LoVo (cell line): ENCODE measurements at places on chromosomes 5 and 9.

DNA sequence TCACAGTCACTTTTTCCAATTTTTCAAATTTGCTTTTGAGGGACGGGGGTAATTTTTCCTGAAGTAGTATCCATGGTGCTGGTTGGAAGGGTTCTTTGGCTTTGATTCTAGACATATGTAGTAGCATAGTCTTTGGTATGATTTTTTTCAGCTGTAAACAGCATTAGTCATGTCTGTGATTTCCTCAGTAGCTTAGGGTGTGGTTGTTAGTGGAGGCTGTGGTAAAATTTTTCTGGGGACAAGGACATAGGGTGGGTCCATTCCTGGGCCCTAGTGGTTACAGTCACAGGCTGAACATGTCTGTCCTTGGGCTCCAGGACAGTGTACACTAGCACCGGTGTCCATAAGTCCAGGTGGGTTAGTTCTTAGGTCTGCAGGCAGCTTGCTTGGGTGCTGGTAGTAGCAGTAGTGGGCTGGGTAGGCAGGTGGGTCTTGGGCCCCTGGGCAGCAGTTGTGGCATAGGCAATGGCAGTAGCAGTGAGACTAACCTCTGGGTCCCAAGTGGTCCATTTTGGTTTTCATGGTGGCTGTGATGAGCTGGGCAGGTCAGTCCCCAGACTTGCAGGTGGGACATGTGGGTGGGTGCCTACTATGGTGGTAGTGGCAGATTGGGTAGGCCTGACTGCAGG lies 100.0 kb upstream of the CXCL14 start:
- peak; percentile 11 for DNase-seq

GRCh38 chr5:74314906-74315305 lies 325.6 kb downstream of the ENC1 start:
- DNase-seq: no peak

DNA sequence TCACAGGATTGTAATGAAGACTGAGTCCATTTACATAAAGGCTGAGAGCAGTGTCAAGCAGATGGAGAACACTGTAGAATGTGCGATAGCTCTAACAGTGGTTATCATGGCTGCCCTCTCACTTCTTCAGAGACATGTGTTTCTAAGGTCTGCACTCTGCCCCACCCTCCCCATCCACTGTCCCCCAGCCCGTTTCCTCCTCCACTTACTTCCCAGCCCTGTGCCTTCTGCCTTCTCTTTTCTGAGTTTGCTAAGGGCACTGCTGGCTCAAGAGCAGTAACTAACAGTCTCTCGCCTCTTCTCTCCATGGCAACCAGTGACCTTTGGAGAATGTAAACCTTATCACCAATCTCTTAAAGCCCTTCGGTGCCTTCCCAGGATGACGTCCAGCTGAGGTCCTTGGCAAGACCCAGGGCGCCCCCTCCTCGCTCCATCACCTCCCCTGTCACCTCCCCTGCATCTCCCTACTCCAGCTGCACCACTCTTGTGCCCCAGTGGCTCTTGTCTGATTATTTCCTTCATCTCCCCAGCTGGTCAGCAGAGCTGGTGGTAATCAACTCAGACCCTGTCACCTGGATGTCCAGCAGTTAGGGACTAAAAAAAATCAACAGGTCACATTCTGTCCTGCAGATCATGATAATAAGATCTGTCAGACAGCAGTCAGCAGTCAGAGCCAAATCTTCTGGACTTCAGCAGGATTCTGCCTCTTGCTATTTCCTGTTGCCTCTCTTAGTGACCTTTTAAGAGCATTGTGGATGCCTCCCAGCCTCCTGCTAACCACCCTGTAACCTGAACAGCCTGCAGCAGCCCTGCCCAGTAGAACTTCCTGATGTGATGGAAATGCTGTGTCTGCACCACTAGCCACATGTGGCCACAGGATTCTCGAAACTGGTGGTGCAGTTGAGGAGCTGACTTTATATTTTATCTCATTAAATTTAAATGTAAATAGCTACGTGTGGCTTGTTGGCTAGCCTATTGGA lies 9.0 kb downstream of the FXN start:
- DNase-seq: no peak

DNA sequence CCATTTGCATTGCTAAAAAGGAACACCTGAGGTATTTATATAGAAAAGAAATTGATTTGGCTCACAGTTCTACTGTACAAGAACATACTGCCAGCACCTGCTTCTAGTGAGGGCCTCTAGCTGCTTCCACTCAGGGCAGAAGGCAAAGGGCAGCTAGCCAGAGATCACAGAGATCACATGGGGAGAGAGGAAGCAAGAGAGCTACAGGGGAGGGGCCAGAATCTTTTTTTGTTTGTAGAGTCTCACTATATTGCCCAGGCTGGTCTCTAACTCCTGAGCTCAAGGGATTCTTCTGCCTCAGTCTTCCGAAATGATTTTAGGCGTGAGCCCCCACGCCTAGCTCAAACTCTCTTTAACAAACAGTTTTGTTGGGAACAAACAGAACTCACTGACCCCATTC lies 6.1 kb downstream of the SLCO4C1 start:
- DNase-seq: no peak

GRCh38 chr9:93659837-93660177 lies 83.4 kb downstream of the PHF2 start:
- no peak for DNase-seq

DNA sequence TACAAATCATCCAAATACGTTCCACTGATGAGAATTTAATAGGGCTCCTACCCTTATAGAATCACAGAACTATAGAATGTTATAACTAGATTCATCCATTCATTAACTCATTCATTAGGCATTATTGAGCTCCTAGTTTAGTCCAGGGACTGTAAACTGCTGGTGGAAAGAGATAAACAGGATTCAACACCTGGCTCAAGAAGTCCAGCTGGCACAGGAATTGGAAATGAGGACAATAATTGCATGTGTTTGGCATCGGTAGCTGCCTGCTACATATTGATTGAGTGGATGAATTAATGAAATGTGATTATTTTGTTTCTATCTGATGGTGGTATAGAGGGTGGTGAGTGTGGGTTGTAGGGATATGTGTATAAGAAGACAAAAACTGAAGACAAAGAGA lies 100.8 kb upstream of the TLE1 start:
- no peak for DNase-seq

- no peak for DNase-seq
Measured at GRCh38 chr5:68957591-68957990, 136.2 kb upstream of the SLC30A5 start.

GRCh38 chr5:59423021-59423420 lies 470.5 kb downstream of the PDE4D start:
- DNase-seq: no peak

DNA sequence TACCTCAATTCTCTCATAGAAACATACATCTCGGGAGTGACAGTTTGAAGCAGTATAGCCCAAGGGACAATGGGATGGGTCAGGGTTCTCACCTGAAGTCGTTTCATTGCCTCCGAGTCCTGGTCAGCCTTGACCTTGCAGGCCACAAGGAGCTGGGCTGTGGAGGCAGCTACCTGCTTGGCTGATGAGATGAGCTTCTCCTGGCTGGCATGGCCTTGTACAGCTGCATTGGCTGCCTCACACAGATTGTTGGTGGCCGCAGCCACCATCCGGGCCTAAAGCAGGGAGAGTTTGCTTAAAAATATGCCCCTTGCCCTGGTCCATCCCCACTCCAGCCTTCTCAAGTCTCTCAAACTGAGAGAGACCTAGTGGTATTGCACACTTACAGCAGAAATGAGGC lies 8.5 kb upstream of the TPM2 start:
- DNase-seq: no peak

- DNase-seq: no peak
Measured at GRCh38 chr9:134981829-134982228, 64.1 kb upstream of the FCN1 start.

DNA sequence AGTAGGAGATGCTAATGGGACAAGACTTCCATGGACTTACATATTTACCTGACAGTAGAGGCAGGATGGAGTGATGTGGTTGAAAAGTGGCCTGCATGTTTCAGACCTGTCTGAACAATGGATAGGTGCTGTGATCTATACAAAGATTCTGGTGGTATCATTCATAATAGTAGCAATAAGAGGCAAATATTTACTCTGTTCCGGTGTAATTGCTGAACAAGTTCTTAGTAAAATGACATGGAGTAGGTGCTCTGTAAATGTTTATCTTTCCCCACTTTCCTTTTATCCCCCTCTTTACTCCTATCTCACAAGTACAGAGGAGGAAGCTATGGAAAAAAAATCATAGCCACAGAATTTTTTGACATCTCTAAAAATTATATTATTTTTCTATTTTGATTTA lies 159.0 kb upstream of the SLC12A2 start:
- DNase-seq: no peak

DNA sequence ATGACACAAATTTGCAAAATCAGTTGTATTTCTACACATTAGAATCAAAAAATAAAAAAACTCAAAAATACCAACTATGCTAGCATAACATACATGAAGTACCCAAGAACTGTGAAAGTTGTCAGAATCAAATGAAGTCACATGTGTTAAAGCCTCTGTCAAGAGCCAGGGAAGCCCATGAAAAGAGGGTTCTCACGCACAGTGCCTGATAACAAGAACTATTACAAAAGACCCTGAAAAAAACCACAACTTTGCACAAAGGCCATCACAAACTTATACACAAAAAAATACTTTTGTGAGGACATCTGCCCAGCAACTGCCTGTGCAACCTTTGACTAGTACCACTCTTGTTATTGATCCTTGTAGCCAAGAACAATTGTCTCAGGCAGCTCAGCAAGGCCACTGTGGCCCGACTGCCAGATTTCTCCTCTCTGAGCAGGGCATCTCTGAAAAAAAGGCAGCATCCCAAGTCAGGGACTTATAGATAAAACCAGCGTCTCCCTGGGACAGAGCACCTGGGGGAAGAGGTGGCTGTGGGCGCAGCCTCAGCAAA lies 28.9 kb upstream of the HNRNPA0 start:
- DNase-seq: no peak

DNA sequence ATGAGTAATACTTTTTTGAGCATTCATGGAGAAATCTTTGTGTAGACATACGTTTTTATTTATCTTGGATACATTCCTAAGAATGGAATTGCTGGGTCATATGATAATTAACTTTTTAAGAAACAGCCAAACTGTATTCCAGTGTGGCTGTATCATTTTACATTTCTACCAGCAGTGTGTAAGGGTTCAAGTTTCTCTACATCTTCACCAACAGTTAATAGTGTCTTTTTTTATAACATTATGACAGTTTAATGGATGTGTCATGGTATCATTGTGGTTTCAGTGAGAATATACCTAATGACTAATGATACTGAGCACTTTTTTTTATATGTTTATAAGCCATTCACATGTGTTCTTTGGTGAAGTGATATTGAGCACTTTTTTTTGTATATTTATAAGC lies 52.4 kb downstream of the NIPBL start:
- DNase-seq: peak; percentile 45

GRCh38 chr9:136527721-136528710 lies 17.8 kb downstream of the NOTCH1 start:
- DNase-seq: no peak

- no peak for DNase-seq
Measured at GRCh38 chr5:125295405-125295872, 549.0 kb upstream of the ZNF608 start.

GRCh38 chr5:116032991-116033390 lies 719 bp downstream of the ARL14EPL start:
- no peak for DNase-seq

- no peak for DNase-seq
Measured at GRCh38 chr5:142952229-142952628, 182.1 kb downstream of the ARHGAP26 start.

DNA sequence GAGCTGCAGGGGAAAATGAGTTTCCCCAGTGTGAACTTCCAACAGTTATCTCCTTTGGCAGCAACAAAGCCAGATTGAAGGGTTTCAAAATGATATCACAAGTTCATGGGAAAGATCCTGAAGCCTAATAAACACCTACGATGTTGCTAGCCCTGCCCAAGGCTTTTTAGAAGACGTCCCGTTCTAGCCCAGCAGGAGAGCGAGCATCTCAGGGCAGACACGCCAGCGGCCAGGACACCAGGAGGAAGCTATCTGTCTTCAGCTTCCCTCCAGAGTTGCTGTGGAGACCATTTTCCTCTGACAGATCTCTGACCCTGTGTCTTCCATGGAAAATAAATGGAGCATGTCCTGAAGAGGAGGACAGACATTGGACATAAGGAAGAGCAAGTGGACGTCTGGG lies 98.4 kb downstream of the FBXO38 start:
- no peak for DNase-seq

DNA sequence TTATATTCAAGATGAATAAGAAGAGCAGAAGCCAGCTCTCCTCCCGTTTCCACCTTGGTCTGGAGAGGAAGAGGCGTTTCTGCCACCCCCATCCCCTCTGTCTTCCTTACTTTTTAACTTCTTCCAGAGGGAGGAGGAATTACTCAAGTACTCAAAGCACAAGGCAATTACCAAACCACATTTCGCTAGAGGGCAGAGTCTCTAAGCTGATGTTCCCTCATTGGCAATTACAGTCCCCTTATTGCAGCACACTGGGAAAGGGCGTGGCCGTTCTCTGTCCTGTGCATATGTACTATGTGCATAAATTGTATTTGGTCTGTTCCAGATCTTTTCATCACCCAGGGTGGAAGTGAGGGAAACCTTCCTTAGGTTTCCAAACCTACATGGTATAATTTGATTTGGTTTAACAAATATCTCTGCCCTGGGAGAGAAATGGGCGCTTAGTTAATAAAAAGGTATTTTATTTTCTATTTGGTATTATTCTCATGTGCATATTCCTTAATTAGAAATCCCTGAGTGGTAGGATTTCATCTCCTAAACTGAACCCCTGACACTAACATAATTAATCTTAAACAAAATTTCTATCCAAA lies 29.8 kb upstream of the ALDOB start:
- peak; percentile 74 for DNase-seq

GRCh38 chr5:60208716-60209115 lies 315.2 kb upstream of the PDE4D start:
- DNase-seq: no peak

DNA sequence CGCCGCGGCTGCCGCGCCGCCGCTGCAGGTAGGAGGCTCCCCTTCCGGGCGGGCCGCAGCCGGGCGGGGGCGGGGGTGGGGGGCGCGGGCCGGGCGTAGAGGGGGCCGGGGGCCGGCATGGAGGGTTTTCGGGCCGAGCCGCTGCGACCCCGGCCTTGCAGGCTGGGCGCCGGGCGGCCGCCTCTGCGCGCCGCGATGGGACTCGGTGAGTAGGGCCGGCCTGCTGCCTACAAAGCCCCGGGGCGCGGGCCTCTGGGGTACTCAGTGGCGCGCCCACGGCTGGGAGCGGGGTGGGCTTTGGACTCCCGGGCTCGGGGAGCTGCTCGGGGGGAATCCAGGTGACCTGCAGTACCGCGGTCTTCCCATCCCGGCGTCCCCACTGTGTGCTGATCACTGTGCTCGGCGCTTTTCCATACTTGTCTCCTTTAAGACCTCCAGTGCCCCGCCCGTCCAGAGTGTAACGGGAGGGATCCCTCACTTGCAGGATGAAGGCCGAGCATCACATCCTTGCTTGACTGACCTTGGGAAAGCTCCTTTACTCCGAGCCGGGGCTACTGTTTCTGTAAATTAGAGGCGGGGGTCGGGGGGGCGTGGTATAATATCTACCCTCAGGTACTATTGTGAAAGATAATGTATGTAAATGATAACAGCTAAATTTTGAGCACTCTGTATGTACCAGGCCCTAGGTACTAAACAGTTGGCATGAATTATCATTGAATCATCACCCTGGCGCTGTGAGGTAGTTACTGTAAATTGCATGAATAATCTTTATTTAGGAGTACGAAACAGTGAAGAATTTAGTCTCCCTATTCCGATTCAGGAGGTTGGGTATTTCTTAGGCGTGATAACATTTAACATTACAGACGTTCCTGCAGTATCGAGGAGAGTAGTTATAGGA lies 672 bp downstream of the MSANTD3 start:
- DNase-seq: peak; percentile 28

- DNase-seq: peak; percentile 62
Measured at GRCh38 chr5:37722236-37723161, 117.3 kb downstream of the GDNF start.

- no peak for DNase-seq
Measured at GRCh38 chr5:145723516-145723915, 111.6 kb downstream of the PRELID2 start.
